ENCODE measurements at places on chromosomes 13 and 19. TPM values are rescaled to one million over a fixed set of nuclear protein-coding genes. Genes with fewer than 3 reads are reported as not detected.

DNA sequence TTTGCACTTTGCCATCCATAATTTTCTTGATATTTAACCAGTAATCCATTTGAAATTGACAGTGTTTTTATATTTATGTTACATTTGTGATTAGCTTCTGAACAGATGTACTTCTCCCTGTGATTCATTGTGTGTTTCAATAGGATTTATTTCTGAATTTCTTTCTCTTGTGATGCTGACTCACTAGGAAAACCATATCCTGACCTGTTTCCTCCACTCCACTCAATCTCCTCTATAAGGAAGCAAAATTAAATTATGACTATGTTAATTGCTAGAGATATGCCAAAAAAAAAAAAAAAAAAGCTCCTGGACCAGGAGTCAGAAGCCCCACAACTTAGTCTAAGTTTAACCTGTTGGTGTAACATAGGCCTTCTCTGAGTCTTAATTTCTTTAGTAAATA is 614.6 kb upstream of the SPRY2 start:
- DNase-seq: no peak

GRCh38 chr13:80462037-80462436 is 121.1 kb upstream of the SPRY2 start:
- no peak for DNase-seq

The CEBPA gene
- 4.9 TPM for total RNA-seq

The NRTN gene
- 27.5 TPM for total RNA-seq
